NCI-H187 treated with DMSO at 0.1 percent for 48 hours (cell line): ENCODE measurements at places on chromosomes 6 and 20.

- DNase-seq: no peak
Measured at GRCh38 chr20:41697861-41698559, 79.8 kb upstream of the CHD6 start.

GRCh38 chr6:24761193-24761835 is 13.4 kb upstream of the GMNN start:
- DNase-seq: no peak

DNA sequence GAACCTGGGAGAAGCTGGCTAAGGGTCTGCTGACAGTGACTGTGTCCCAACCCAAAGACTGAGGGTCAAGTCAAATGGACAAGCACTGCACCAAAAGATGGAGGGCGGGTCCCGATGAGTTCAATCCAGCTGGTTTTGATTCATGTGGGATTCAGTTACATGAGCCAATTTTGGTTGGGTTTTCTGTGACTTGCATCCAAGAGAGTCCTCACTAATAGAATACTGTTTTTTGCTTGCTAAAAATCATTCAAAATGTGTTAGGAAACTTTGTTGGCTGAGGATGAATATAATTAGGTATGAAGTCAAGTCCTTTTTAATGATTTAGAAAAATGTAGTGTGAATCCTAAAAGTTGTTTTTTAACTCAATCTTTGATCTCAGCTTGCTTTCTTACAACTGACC is 323.8 kb upstream of the NOX3 start:
- no peak for DNase-seq

DNA sequence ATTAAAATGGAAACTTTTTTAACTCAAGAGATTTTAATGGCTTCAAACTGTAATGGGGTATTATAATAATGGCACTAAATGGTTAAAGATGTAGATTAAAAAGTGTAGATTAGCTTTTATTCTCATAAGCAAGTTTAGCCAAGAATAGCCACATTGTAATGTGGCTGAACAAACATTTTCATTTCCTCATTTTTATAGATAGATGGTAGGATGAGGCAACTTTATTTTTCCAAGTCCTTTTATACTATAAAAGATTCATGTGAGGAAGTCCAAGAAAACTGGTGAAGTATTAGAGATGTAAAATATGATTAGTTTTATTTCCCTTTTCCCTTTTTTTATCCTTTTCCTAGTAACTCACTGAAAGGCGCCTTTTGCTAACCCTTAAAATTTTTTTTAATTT is 88.8 kb downstream of the ATRN start:
- DNase-seq: no peak

DNA sequence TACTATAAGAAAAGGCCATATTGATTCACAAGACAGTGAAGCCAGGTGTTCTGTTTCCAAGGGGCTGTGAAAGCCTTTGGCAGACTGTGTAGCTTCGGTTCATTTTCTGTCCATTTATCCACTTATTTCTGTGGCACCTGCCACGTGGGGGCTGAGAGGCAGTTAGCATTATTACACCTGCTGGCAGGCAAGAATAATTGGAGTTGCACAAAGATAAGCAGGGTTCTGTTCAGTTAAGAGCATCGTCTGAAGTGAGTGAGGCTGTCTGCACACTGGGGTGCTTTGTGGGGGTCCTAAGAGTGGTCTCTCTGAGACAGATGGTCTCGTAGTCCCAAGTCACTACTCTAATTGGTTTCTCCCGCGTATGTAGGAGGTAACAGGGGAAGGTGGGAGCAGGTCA is 60.6 kb upstream of the CCN6 start:
- peak; percentile 45 for DNase-seq

DNA sequence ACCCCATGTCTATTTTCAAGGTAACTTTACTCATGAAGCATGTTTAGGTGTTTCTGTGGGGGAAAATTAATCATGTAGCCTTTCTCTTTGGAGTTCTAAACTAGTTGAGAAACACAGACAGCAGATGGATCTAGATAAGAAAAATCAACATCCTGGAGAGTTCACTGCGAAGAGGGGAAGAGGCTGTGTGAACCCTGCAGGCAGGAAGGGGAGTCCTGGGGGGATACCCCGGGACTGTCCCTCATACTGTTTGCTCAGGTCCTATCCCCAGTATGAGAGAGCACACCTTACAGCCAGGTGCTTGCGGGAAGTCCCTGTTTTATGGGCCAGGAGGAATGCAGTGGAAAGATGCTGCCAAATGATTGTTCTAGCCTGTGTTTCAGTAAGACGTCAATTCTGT is 32.7 kb downstream of the CHMP4B start:
- no peak for DNase-seq

DNA sequence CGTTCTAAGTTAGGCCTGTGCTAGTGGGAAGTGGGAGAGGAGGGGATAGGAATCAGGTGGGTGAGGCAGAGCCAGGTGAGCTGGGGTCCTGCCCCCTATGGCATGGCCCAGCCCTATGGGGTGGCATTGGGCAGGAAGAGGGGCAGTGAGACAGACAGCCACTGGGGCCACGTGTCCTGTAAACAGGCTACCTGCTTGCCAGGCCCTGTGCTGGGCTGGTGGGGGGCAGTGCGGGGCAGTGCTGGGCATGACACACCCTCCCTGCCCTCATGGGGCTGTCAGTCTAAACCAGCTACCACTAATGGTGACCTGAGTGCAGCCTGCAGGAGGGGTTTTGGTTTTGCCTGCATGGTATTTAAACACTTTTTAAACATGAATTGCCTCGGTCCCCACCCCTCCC is 10.1 kb upstream of the PMEPA1 start:
- DNase-seq: no peak

DNA sequence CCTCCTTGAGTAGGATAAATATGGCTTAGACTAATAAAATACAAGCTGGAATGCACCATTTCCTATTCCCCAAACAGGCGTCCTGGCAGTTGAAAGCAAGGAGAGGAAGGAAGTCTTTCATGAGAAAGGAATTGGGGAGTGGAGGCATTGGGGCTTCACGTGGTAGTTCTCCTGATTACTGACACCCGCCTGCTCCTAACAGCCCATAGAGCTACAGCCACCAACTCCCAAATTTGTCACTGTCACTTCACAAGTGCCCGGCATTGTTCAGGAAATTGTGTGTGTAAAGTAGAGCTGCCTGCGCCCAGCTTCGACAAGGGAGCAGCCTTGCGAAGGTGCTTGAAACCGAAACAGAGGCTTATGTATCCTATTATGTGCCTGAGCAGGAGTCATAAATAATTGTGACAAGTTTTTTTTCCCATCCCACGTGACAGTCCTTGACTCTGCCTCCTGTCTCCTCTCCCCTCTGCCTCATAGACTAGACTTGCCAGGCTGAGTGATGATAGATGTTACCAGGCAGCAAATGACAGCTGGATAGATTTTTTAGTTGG is 301.7 kb upstream of the ZFP64 start:
- DNase-seq: peak; percentile 95

- DNase-seq: no peak
Measured at GRCh38 chr6:46490425-46491200, 636 bp downstream of the RCAN2 start.

- DNase-seq: no peak
Measured at GRCh38 chr20:50959543-50960126, 1.0 kb downstream of the MOCS3 start.

- DNase-seq: peak; percentile 15
Measured at GRCh38 chr6:91299544-91300491, 712.9 kb upstream of the MAP3K7 start.

GRCh38 chr20:44810391-44811149 is at the start of gene RIMS4:
TSS of gene RIMS4 (minus strand) at chr20:44810546. CDS start at chr20:44810271, 275 bp downstream.
- DNase-seq: no peak

GRCh38 chr20:11677836-11678235 is 239.9 kb upstream of the BTBD3 start:
- DNase-seq: no peak

DNA sequence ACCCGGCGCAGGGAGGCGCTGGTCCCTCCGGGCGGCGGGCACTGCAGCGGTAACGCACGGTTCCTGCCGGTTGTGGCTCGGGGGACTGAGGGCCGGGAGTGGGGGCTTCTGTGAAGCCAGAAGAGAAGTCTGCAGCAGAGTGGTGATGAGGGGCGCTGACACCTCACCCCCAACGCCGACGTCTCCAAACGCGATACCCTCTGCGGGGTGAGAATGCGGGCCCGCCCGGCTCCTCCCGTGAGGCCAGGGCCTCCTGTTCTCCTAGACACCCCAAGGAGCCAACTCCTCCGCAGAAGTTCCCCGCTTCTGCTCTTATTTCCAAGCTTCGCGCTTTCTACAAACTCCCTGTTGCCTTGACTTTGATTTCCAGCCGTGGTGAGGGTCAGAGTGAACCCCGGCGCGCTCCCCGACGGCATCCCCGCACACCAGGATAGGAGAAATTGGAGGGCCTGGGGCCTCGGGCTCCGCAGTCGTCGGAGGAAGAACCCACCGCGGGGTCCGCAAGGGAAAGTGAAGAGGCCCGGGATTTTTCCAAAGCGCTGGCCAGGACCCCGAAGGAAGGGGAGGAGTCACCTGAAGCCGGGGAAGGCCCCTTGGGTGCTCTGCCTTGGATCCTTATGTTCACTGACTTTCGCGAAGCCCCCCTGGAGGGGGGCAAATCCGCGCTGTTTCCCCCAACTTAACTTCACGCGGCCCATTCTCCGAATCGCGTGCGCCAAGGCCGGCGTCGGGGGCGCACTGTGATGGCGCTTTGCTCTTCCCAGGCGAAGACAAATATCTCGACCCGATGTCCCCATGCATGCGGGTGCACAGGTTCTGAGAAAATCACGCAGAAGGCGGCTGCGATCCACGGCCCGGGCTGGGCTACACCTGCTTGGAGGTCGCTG is 3.1 kb upstream of the INSM1 start:
- no peak for DNase-seq

GRCh38 chr6:16277101-16277981 is 39.0 kb downstream of the GMPR start:
- DNase-seq: no peak

GRCh38 chr6:2257363-2257762 is 12.0 kb upstream of the GMDS start:
- no peak for DNase-seq

- DNase-seq: no peak
Measured at GRCh38 chr6:129135451-129135850, 252.5 kb downstream of the LAMA2 start.

DNA sequence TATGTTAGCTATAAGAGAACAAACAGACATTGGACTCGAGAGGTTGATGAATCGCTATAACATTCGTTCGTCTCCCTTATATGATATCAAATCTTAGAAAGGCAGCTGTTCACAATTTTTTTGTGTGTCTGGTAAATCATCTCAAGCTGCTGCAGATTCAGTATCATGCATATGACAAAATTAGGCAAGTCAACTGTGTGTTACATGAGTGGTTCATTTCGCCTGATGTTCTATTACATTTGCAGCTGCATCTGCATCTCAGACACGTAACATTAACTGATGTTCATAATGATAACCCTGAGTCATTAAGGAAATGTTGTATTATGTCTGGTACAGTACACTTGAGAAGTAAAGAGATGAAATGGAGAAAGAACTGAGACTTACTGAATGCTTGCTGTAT is 92.1 kb downstream of the NKAIN2 start:
- DNase-seq: no peak

- no peak for DNase-seq
Measured at GRCh38 chr6:3208775-3209113, 18.7 kb downstream of the TUBB2B start.

- DNase-seq: no peak
Measured at GRCh38 chr6:131555992-131556391, 17.0 kb upstream of the ARG1 start.

GRCh38 chr6:158705386-158706126 is 55.7 kb downstream of the SYTL3 start:
- no peak for DNase-seq

- no peak for DNase-seq
Measured at GRCh38 chr6:83920017-83920416, 60.5 kb downstream of the CYB5R4 start.

DNA sequence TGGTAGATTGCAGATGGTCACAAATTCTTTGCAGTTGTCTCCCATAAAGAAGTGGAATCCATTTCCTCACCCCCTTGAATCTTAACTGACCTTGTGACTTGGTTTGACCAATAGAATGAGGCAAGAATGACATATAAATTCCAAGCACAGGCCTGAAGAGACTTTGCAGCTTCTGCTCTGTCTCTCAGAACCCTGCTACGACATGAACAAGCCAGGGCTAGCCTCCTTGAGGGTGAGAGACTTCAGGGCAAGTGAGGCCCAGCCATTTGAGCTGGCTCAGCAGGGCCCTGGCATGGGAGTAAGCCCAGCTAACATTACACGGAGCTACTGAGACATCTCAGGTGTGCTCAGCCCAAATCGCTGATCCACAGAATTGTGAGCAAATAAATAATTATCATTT is 216.3 kb upstream of the MAN1A1 start:
- no peak for DNase-seq
